ENCODE measurements at places on chromosomes 7 and 10.
A peak's percentile ranks its signal among the peaks of the same experiment; 100 is the strongest.

DNA sequence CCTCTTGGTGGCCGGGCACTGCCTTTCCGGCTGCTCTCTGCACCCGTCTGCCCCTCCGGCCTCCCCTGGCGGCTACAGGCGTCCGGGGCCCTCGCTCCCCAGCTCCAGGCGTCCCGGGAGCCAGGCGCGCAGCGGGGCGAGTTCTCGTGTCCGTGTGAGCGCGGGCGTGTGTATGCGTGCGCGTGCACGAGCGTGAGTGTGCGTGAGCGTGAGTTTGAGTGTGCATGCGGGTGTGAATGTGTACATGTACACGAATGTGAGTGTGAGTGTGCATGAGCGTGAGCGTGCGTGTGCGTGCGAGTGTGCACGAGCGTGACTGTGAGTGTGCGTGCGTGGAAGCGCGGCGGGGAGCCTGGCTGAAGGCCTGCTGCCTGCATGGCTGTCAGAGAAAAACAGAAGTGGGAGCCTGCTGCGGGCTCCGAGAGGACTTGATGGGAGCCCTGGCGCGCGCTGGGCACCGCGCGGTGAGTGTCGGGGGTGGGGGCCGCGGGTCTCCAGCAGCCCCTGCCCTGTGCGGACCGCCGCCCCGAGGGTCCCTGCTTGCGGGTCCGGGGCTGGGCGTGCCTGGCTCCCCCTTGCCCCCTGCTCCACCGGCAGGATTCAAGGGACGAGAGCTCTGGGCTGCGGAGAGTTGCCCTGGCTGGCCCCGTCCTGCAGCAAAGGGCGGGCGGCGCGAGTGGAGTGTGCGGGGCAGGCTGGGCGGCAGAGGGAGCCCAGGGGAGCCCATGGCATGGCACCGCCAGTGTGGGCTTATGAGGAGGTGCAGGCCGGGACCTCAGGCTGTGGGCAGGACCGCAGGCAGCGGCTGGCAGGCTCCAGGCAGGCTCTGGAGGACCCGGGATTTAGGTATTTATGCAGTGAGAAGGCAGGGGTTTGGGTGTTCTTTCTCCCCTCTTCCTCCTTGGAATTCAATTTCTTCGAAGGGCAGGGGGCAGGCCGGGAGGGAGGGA lies 75.8 kb upstream of the EN2 start:
- DNase-seq = no peak

GRCh38 chr7:91912494-91912893 lies 28.2 kb upstream of the AKAP9 start:
- DNase-seq = no peak

GRCh38 chr7:18958627-18959026 lies 158.8 kb downstream of the TWIST1 start:
- no peak for DNase-seq

- DNase-seq = no peak
Measured at GRCh38 chr7:22557167-22557566, 57.2 kb upstream of the STEAP1B start.

- DNase-seq = no peak
Measured at GRCh38 chr10:99224766-99225165, 10.9 kb downstream of the HPSE2 start.

- DNase-seq = no peak
Measured at GRCh38 chr7:24829787-24830186, 72.5 kb upstream of the GSDME start.

DNA sequence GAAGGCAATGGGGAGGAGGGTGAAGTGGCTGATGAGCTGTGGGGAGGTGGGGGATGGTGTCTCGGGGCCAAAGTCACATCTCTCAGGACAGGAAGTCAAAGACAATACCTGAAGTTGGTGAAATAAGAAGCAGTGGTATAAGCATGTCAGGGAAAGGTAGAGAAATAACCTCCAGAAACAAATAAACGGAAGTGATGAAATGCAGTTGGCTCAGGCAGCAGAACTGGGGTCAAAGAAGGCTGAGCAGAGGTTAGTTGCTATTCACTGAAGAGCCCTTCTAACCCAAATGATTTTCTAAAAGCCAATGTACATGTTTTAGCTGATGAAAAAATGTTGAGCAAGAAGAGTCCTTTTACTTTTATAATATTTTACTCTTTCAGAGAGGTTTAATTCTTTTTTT lies 78.6 kb upstream of the ADRB1 start:
- DNase-seq = no peak

DNA sequence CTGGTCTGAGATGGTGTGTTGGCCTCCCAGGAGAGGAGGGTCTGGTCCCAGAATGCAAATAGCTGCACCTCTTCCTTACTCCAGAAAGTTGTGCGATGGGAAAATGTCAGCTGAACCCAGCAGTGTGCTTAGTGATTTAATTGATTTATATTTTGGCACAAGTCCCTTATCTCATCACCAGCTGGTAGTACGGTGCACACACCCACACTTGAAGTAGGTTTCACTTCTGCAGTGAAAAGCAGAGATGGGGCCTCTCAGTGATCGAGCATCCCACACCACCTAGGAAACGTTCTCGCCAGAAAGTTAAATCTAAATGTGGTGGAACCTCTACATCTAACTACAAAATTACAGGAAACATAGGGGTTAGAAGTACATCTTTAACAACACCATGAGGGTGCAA lies 80.4 kb downstream of the UBE3C start:
- DNase-seq = no peak

DNA sequence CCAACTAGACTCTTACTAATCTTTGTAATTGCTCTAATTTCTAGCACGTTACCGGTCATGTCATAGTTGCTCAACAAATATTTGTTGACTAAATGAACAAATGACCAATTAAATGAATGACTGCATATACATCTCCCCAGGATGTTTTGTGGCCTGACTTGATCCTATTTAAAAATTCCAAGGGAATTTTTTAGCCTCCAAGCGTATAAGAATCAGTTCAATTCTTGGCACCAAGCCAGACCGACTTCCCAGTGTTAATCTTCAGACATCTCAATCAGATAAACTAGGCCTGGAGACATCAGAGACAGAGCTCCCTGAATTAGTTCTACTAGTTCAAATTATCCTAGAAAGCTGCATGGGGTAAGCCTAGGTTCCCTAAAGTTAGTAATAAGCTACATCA lies 96.0 kb downstream of the GSAP start:
- DNase-seq = no peak

- no peak for DNase-seq
Measured at GRCh38 chr10:47297866-47298540, 2.0 kb upstream of the GDF10 start.

GRCh38 chr7:130433301-130433700 lies 7.5 kb downstream of the CEP41 start:
- DNase-seq = no peak

DNA sequence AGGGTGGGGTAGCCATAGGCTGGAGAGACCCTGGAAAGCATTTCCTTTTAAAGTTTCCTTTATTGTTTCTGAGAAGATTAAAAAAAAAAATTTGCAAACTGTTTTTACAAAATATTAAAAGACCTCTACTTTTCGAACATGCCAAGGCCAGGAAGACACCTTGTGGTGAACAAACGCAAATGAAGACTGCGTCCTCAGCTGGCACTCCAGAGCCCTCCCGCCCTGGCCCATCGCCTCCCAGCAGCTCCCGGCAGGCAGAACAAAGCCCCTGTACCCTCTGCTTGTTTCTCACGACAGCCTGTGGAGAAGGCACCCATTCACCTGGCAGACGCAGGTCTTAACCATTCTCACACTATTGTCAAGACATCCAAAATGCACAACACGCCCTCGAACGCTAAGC lies 56.4 kb downstream of the ESYT2 start:
- no peak for DNase-seq

GRCh38 chr7:155669717-155670505 lies 25.4 kb downstream of the RBM33 start:
- peak; percentile 31 for DNase-seq

GRCh38 chr7:64888901-64889685 lies 14.0 kb upstream of the ZNF273 start:
- DNase-seq = no peak

GRCh38 chr7:97004247-97005182 lies 838 bp upstream of the DLX6 start:
- DNase-seq = no peak

- DNase-seq = no peak
Measured at GRCh38 chr7:33554046-33554445, 351.3 kb upstream of the BMPER start.

- DNase-seq = no peak
Measured at GRCh38 chr7:77238703-77239136, 39.1 kb upstream of the FGL2 start.

- no peak for DNase-seq
Measured at GRCh38 chr7:142864980-142865747, 10.3 kb downstream of the EPHB6 start.

DNA sequence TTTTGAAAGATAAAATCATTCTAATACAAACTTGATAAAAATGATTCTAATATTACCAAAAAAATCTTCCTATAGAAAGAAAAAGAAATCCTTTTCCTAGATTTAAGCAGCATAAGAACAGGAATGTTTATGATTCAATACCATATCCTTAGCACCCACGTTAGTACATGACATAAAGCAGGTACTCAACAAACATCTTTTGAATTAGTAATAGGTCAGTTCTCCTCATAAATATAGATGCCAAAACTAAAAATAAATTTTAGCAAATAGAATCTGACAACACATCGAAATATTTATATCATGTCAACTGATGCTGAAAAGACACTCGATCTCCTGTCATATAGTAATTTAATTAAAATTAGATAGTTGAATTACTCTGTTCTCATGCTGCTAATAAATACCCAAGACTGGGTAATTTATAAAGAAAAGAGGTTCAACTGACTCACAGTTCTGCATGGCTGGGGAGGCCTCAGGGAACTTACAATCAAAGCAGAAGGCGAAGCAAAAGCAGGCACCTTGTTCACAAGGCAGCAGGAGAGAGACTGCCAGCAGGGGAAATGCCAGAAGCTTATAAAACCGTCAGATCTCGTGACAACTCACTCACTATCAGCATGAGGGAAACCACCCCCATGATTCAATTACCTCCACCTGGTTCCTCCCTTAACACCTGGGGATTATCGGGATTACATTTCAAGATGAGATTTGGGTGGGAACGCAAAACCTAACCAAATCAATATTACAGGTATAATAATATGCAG lies 191.8 kb downstream of the HTR7 start:
- no peak for DNase-seq

- DNase-seq = no peak
Measured at GRCh38 chr10:122390271-122390670, 15.8 kb downstream of the PLEKHA1 start.

DNA sequence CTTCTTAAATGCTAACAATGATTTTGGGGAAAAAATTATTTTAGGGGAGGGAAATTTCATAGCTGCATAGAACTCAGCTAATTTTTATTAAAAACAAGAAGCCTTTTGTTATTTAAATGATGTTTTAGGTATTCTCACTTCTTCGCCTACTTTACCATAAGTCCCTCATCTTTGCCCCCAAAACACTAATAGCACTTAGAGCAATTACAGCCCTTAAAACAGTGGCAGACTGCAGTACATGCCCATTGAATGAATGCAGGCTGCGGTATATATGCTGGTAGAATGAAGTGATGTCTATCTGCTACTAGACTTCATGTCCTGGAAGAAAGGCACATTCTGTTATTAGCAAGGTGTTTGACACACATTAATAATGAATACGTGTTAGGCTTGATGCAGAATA lies 2.9 kb upstream of the SPAG6 start:
- no peak for DNase-seq

- no peak for DNase-seq
Measured at GRCh38 chr10:93437086-93437945, 44.8 kb downstream of the MYOF start.

DNA sequence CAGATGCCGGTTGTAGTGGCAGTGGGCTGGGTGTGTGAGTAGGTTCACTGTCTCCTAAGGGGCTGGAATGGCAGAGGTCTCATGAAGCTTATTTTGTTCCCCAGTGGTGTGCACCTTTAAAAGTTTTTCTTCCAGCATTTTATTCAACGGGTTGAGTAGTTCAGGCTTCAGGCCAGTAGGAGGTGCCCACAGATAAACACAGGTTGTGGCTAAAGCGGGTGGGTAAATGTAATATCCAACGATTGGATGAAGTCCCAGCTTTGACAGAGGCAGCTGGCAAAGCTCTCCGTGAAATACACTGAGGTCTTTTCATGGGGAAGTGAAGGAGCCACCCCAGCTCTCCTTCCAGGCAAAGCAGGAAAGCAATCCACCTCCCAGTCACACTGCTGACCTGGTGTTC lies 339.8 kb upstream of the LRRTM3 start:
- no peak for DNase-seq

DNA sequence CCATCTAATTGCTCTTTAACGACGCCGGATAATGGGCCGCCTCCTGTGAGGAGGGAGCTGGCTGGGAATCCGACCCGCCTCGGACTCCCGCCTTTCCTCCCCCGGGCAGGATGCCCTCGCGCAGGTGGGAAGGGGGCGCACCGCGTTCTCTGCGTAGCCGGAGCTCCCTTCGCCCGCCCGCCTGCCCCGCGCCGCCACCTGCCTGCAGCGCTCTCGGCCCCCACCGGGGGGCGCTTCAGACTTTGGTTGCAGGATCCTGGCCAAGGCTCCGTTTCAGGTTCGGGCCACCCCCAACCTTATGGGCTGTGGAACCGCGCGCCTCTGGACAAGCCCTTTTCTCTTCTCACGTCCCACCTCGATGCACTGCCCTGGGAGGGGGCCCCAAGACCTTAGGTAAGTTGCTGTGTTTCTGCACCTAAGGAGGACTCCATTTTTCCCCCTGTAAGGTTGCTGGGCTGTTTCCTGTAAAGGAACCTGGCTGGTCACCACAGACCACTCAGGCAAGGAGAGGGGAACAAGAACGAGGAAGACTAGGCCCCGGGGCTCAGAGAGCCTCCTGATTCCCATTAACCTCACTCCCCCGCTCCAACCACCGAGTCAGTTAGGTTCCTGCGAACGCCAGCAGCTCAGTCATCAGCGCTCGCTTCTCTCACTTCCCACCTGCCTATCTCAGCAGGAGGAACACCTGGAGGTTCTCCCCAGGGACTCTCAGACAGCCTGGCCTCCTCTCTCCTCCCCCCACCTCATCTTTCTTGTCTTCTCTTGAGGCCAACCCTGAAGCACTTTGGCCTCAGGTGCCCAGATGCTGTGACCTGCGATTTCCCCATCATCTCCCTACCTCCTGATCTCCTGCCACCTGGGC lies 11.3 kb upstream of the KAZALD1 start:
- no peak for DNase-seq

DNA sequence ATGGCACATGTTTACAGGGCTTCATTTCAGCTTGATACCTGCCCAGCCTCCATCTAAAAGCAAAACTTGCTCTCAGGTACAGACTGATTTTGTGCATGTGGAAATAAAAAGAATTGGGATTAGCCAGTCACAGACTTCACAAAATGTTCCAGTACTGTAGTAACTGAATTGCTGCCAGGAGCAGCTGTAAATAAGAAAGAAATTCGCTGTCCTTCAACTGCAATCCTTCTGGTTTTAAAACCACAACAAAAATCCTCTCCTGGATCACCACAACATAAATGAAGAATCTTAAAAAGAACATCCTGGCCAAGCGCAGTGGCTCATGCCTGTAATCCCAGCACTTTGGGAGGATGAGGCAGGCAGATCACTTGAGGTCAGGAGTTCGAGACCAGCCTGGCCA lies 3.9 kb upstream of the MIOS start:
- no peak for DNase-seq

Data from LNCaP clone FGC (cell line).